Stimulated activated CD4-positive, alpha-beta T cell treated with anti-CD3 and anti-CD28 coated beads, TNF-alpha, amount 100 ng/mL, for 1 hour (primary cell): ENCODE measurements at places on chromosomes 1 and 21.

DNA sequence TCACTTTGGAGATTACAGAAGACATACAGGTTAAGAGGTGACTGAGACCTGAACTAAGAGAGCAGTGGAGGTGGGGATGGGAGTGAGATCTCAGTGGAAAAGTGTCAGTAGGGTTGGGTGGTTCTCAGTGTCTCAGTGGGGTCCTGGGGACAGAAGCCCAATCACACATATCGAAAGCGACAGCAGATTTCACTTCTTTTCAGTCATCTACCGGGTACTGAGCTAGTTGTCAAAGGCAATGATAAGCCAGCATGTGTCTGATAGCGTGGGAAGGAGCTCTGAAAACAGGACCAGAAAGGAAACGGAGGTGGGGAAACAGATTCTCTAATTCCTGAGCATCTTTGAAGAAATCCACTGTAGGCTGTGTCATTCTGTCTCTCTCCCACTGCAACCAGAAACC lies 59.5 kb downstream of the RHOU start:
- no peak for DNase-seq

DNA sequence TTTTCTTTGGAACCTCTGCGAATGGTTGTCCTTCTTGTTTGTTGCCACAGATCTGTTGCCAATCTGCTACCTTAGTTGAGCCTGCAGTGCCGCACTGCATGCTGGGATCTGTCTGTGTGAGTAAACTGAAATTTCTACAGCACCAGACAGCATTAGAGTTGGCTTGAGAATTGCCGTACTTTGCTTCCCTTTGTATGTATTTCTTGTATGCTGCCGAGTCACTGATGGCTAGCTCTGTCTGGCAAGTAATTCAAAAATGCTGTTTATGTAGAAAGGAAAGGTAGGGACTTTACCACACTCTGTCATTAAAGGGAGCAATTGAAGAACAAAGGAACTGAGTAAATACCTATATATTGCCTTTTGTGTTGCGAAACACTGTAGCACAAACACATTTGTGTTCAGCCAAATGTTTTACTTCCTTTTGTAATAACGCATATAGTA lies 857.4 kb downstream of the USP25 start:
- no peak for DNase-seq

DNA sequence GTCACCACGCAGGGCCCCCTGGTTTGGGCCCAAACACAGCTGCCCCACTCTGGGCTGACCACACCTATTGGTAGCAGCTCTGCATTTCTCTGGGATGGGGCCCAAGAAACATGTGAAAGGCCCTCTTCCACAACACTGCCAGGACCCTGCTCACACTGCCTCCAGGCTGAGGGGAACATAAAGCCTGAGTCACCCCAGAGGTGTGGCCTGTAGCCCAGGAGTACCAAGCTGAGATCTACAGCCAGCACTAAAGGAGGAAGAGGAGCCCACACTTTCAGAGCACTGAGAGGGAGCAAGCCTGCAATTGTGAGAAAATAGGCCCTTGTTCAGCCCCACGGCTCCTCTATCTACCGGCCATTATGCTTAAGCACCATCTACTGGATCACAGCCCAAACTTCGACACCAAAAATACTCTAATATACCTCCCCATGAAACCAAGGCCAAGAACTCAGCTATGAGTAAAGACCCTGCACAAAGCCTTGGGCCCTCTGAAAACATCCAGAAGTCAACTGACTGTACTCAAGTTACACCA lies 14.4 kb upstream of the OR2T10 start:
- DNase-seq: no peak

- no peak for DNase-seq
These were observed at the start of gene SLC6A17 for GRCh38 chr1:110150330-110151174. TSS of gene SLC6A17 (plus strand) at chr1:110150494. CDS start at chr1:110166930, 16,436 bp downstream.
